Activated CD4-positive, alpha-beta memory T cell treated with anti-CD3 and anti-CD28 coated beads, Interleukin-2, amount 10 ng/mL, durations not matched to agents 7 days and 5 days (primary cell): ENCODE measurements at places on chromosomes 4 and X. TPM values are rescaled to one million over a fixed set of nuclear protein-coding genes. Genes with fewer than 3 reads are reported as not detected.

OPHN1 gene
- total RNA-seq: 0.10 TPM

CHRDL1 gene
- total RNA-seq: not detected

NEUROG2 gene
- total RNA-seq: not detected

CXorf58 gene
- total RNA-seq: not detected

CCDC110 gene
- total RNA-seq: not detected

PRDM5 gene
- not detected for total RNA-seq

CT47B1 gene
- total RNA-seq: not detected

HS6ST2 gene
- 0.18 TPM for total RNA-seq

PCDH18 gene
- 0.18 TPM for total RNA-seq

- no peak overlapping the region for H3K4me3 ChIP-seq
- H3K27me3 ChIP-seq: no peaks in the 10 kb centered on the region
- no peak for DNase-seq
These were observed 109.2 kb upstream of the PCDH18 start for GRCh38 chr4:137641544-137641943.

DNA sequence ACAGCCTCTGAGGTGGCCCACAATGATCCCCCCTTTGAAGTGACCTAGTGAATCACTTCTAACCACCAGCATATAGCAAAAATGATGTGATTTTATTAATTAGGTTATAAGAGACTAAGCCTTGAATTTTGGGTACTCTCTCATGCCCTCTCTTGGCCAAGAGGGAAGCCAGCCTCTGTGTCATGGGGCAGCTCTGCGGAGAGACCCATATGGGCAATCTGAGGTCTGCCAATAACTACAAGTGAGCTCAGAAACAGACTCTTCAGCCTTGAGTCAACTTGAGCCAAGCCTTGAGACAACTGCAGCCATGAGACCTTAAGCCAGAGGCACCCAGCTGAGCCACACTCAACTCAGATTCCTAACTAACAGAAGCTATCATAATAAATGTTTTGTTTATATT lies 45.7 kb downstream of the MANBA start:
- peaks cover 8% of the 10 kb centered on the region for H3K4me1 ChIP-seq
- peaks cover 28% of the 10 kb centered on the region for H3K36me3 ChIP-seq
- H3K4me3 ChIP-seq: no peak overlapping the region
- no peaks in the 10 kb centered on the region for H3K27me3 ChIP-seq
- H3K27ac ChIP-seq: no peak overlapping the region

- DNase-seq: no peak
- no peaks in the 10 kb centered on the region for H3K27me3 ChIP-seq
- H3K36me3 ChIP-seq: peaks cover 9% of the 10 kb centered on the region
- H3K27ac ChIP-seq: peak overlapping the region; percentile 92
These were observed 331 bp downstream of the SETD7 start for GRCh38 chr4:139555705-139556070.

DNA sequence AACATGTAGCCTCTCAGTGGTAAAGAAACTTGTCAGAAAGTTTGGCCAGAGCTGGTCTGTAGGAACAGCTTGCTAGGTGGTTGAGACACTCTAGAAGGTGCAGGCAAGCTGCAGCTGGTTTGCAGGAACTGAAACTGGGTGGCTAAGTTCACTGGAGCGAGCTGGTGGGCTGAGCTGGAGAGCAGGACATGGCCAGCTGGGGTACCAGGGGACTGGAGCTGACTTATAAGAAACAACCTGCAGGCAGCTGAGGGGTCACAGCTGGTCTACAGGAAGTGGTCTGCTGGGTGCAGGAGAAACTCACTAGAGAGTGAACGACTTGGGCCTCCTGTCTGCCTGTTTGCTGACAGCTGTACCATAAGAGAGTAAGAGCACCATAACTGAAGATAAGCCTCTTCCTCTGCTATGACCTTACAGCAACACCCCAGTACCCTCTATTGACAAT lies 157.1 kb upstream of the LNX1 start:
- no peaks in the 10 kb centered on the region for H3K4me1 ChIP-seq
- DNase-seq: no peak
- no peaks in the 10 kb centered on the region for H3K36me3 ChIP-seq
- no peak overlapping the region for H3K27ac ChIP-seq
- H3K4me3 ChIP-seq: no peak overlapping the region

GRCh38 chr4:62235911-62236310 lies 1035.8 kb downstream of the ADGRL3 start:
- no peak overlapping the region for H3K4me3 ChIP-seq
- no peaks in the 10 kb centered on the region for H3K4me1 ChIP-seq
- H3K27ac ChIP-seq: no peak overlapping the region
- no peaks in the 10 kb centered on the region for H3K27me3 ChIP-seq

DNA sequence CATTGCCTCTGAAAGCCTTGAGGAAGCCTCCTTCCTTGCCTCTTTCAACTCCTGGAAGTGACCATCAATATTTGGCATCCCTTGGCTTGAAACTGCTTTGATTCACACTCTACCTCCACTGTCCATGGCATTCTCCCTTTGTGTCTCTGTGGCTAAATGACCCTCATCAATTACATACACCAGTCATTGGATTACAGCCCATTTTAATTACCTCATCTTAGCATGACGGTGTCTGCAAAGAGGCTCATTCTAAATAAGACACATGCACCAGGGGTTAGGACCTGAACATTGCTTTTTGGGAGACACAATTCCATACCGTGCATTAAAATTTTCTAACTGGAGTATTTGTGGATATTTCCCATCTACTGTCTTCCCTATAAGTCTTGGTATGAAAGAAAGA lies 60.7 kb upstream of the FAM9A start:
- H3K36me3 ChIP-seq: no peaks in the 10 kb centered on the region
- H3K27me3 ChIP-seq: peaks cover 4% of the 10 kb centered on the region
- no peaks in the 10 kb centered on the region for H3K4me1 ChIP-seq
- no peak overlapping the region for H3K4me3 ChIP-seq
- H3K27ac ChIP-seq: no peak overlapping the region

DNA sequence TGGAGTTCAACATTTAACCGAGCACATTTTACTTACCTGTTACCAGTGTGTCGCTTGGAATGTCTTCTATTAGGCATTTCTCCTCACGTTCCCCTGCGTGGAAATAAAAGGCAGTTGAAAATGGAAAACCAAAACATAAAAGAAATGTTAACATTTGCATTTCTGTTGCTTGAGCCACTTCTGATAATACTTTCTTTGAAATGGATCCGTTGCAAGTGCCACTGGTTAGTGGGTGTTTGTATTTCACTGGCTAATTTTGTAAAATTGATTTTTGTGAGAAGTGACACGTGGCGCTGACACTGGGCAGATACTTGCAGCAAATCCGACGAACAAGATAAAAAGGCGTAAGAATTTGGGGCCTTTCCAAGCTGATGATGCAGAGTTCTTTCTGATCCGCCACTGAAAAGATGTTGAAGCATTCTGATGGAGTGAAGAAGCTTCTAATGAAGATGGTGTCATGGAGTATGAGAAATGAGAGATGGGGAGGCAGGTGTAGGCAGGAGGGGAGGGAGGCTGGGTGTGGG lies 18.8 kb downstream of the SPON2 start:
- no peaks in the 10 kb centered on the region for H3K36me3 ChIP-seq
- H3K27me3 ChIP-seq: peaks cover 45% of the 10 kb centered on the region
- H3K4me1 ChIP-seq: no peaks in the 10 kb centered on the region
- no peak for DNase-seq
- no peak overlapping the region for H3K27ac ChIP-seq

- peak within 1 kb of the TSS; percentile 85 for H3K27ac ChIP-seq
- peaks cover 3% of the 10 kb centered on the region for H3K27me3 ChIP-seq
- H3K4me3 ChIP-seq: peak within 1 kb of the TSS; percentile 85
- H3K36me3 ChIP-seq: no peaks in the 10 kb centered on the region
These were observed at the start of gene KLHL8 for GRCh38 chr4:87220094-87220822. Gene KLHL8 (minus strand): TSS chr4:87220618. CDS start chr4:87195539, 25,079 bp downstream.

DNA sequence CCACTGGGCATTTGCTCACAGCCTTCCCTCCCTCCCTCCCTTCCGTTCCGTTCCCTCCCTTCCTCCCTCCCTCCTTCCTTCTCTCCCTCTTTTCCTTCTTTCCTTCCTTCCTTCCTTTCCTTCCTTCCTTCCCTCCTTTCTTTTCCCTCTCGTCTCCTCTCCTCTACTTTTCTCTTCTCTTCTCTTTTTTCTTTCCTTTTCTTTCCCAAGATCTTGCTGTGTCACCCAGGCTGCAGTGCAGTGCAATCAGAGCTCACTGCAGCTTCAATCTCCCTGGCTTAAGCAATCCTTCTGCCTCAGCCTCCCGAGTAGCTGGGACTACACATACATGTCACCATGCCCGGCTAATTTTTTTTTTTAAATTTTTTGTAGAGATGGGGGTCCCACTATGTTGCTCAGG lies 26.7 kb upstream of the ING2 start:
- no peaks in the 10 kb centered on the region for H3K4me1 ChIP-seq
- no peak overlapping the region for H3K4me3 ChIP-seq
- no peak overlapping the region for H3K27ac ChIP-seq
- H3K36me3 ChIP-seq: no peaks in the 10 kb centered on the region
- peaks cover 2% of the 10 kb centered on the region for H3K27me3 ChIP-seq

- no peak for DNase-seq
- H3K4me1 ChIP-seq: no peaks in the 10 kb centered on the region
- H3K27ac ChIP-seq: no peak overlapping the region
- no peaks in the 10 kb centered on the region for H3K36me3 ChIP-seq
- H3K27me3 ChIP-seq: no peaks in the 10 kb centered on the region
- H3K4me3 ChIP-seq: no peak overlapping the region
These were observed 436.5 kb upstream of the FTHL17 start for GRCh38 chrX:31508338-31508737.

- H3K4me1 ChIP-seq: no peaks in the 10 kb centered on the region
- no peaks in the 10 kb centered on the region for H3K36me3 ChIP-seq
- no peak overlapping the region for H3K27ac ChIP-seq
These were observed 404.1 kb downstream of the GPM6A start for GRCh38 chr4:175407926-175408325.

- DNase-seq: no peak
- H3K27me3 ChIP-seq: no peaks in the 10 kb centered on the region
- H3K4me3 ChIP-seq: no peak overlapping the region
- H3K27ac ChIP-seq: no peak overlapping the region
- H3K4me1 ChIP-seq: no peaks in the 10 kb centered on the region
- no peaks in the 10 kb centered on the region for H3K36me3 ChIP-seq
These were observed 359.5 kb downstream of the C4orf33 start for GRCh38 chr4:129455482-129455881.

DNA sequence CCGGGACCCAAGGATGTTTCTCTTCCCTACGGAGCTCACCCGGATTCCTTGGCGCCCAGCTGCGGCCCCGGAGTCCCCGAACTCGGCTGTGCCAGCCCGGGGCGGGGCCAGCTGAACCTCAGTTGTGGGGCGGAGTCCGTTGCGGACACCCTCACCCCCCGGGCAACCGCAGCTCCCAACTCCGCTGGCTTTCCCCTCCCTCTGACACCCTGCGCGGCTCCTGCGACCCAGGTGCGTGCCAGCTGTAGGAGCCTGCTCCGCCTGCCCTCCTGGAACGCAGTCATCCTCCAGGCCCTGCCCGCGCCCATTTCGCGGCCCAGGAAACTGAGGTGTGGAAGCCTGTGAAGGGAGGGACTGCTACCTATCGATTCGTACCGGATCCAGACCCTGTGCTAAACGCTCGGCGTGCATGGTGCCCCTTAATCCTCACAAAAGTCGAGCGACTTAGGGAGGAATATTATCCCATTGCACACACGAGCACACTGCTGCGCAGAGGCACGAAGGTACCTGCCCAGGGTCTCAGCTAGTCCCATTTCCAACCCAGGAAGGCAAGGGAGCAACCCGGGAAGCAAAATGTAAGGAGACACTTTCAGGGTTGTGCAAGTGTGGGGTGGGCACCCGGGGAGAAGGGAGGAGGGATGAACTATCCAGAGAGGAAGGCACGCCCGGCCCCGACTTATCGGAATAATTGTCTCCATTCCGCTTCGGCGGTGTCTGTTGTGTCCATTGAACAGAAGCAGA lies 12.3 kb downstream of the MSX1 start:
- H3K27ac ChIP-seq: no peak overlapping the region
- DNase-seq: no peak

DNA sequence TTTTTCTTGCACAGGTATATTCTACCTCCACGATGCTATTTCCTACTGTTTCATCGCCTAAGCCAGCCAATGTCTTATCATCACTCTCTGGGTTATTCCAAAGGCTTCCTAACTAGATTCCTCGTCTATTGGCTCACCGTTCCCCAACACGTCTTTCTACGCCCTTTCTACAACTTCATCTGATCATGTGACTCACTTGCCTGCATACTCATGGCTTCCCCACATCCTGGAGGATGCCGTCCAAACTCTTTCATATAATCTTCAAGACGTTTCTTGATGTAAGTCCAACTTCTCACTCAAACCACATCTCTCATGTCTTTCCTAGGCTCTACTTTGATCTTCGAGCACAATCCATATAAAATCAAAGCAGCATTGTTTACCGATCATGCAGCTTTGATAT lies 322.0 kb upstream of the PPARGC1A start:
- no peak for DNase-seq
- no peaks in the 10 kb centered on the region for H3K36me3 ChIP-seq
- no peak overlapping the region for H3K27ac ChIP-seq
- no peak overlapping the region for H3K4me3 ChIP-seq

DNA sequence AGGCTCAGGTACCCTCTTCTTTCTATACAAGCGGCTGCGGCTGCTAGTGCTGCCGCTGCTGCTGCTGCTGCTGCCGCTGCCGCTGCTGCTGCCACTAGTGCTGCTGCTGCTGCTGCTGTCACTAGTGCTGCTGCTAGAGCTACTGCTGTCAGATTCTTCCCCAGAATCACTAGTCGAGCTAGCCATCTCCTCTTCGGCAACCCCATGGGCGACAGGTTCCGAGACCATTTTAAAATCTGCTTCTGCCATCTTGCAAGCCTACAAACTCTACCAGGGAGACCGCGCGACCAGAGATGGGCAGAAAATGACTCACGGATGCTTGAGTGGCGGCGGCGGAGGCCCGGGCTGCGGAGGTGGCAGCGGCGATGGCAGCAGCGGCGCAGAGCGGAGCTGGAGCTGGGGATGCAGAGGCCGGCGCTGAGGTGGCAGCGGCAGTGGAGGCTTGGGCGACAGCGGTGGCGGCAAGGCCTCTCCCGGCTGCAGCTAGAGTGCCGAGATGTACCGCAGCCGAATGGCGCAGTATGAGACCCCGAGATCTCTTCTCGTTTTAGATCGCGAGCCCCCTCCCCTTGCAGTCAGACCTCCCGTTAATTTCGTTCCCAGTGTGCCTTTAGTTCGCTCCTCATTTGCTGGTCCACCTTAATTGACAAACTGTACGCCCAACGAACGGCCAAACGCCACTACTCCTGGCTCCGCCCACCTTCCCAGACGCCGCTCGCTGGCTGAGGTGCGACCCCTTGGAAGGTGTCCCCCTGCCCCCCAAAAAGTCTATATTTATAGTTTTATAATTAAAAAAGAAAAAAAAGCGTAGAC lies at the start of gene NAP1L3:
Gene NAP1L3 (minus strand): TSS at position 523 of the 813 bp plus-strand sequence. CDS start 274 bp downstream, at position 249.
- H3K36me3 ChIP-seq: no peaks in the 10 kb centered on the region
- peak within 1 kb of the TSS; percentile 87 for H3K27ac ChIP-seq
- no peaks in the 10 kb centered on the region for H3K27me3 ChIP-seq
- peaks cover 16% of the 10 kb centered on the region for H3K4me1 ChIP-seq
- peak within 1 kb of the TSS; percentile 88 for H3K4me3 ChIP-seq
